ENCODE measurements at places on chromosomes 6 and 20.

GRCh38 chr20:46637020-46637419 lies 14.2 kb downstream of the SLC13A3 start:
- DNase-seq, result no peak

- DNase-seq, result no peak
These were observed 111.4 kb upstream of the ARMC2 start for GRCh38 chr6:108736832-108737231.

GRCh38 chr6:6006006-6006427 lies 708 bp downstream of the NRN1 start:
- DNase-seq, result no peak

DNA sequence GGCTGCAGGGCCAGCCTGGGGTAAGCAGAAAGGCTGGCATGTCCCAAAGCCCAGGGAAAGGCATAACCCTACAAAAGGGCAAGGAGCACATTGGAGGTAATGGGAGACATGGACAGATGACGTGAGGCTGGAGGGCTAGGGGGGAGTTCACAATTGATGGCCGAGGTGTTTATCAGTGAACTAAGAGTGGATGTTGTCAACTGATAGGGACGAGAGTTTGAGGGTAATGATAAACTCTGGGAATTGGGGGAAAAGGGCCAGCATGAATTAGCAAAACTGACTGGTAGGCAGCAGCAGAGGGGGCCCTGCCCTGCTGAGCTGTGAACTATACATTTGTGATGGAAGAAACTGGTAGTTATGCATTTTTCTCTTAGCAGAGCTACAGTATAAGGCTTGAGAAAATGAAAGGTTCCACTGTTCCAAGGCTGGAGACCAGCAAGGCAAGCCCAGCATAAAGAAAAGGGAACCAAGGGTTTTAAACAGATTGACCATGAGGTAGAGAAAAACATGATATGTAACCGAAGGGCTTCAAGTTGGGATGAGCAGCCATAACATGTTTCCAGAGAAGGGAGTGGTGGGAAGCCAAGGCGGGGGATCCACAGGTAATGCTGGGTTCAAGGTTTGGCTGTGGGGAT lies 98.1 kb upstream of the MLN start:
- DNase-seq, result no peak

DNA sequence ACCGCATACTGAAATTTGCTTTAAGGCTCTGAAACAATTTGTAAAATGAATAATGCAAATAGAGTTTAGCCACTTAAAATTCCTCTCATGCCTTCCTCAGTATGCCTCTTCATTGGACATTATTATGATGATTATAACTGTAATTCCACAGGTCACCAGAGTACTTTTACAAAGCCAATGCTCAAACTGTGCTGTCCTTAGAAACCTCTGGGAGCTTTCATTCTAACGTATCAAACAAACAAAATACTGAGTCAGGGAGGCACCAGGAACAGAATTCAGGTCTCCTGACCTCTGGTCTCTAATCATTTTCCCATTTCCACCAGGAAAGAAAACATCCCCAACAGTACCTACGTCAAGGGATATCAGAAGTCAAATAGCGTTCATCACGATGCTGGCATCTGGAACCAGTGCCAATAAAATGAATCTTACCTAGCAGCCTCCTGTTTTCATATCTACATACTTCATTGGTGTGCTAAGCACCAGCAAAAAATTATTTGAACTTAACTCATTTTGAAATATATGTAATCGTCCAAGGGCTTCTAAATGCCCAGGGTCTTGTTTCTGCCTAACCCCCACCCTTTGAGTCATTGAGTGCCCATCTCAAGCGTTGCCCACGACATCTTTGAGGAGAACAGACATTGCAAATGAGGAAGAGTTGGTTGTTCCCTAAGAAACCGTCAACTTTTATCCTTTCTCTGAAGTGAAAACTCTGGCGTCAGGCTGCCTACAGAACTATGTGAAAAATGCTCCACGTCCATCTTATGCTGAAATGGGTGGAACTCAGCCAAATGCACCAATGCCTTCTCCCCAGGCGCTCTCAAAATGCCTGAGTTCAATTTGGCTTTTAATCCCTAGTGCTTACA lies 37.9 kb downstream of the NEDD9 start:
- no peak for DNase-seq

DNA sequence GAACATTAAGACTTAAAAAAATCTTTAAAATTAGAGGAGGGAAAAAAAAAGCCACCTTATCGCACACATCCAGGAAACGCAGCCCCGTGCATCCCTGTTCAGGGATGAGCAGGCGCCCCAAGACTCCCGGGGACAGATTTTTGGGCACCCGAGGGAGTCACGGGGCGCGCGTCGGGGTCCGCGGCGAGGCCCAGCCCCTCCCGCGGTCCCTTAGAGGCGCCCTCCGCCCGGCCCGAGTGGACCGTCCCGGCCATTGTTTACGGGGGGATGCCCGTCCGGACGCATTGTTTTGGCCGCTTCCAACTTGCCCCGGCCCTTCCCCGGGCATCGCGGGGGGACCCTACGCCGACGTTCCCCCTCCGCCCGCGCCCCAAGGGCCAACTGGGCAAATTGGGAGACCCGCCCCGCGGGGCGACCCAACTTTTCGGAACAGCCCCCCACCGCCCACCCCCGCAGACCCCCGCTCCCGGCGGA lies 610 bp downstream of the ZNF217 start:
- no peak for DNase-seq

DNA sequence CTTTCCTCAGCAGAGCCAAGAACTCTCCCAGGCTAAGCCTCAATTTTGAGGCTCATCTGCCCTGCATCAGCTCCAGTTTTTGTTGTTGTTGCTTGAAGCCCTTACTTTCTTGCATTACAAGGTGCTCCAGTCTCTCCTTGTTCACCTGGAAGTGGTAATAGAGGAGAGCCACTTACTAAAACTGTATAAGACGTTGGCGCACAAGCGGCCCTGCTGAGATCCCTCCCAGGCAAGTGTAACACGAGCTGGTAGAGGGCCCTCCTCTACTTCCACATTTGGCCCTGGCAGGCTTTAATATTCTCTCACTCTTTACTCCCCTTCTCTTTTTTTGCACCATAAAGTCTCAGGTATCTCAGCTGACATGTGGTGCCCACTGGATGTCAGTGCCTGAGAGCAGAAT lies 19.5 kb downstream of the GCM2 start:
- no peak for DNase-seq

DNA sequence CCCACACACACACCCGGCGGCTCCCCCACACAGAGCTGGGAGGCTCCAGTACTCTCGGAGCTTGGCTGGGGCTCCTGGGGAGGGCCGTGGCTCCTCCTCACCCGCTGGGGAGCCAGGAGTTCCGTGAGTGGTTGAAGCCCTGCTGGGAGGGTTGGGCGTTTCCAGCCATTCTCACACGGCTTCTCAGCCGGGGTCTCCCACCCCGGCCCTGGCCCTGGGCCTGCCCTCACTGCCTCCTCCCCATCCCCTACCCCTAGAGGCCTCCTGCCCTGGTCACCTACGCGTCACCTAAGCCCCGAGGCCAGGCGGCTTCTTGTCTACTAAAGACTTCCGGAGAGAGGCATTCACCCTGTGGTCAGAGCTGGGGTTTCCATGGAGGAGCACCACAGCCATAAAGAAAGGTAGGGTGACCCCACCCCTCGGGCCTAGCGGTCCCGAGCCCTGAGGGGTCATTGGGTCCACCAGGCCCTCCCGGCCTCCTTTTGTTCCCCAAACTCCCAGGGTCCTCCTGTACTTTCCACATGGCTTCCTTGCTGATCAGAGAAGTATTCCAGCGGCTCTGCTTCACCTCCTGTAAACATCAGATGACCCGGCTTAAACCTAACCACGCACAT lies 99.3 kb downstream of the TTLL2 start:
- DNase-seq, result no peak

DNA sequence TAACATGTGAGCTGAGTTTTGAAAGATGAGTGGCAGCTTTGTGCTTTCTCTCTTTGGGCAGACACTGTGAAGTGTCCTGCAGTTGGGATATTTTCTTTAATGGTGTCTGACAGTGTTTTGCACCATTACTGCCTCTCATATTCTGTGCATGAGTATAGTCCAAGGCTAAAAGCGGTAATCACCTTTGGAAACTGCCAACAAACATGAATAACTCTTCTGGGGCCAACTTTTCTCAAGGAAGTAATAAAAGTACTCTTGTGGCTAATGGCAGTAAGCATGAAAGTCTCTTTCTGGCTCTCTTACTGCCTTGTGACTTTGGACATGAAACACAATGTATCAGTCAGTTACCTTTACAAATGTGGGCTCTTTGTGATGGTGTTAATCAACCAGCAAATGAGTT lies 91.7 kb upstream of the SOX4 start:
- no peak for DNase-seq

GRCh38 chr6:166997768-166998255 lies 1.4 kb upstream of the CEP43 start:
- DNase-seq, result no peak

DNA sequence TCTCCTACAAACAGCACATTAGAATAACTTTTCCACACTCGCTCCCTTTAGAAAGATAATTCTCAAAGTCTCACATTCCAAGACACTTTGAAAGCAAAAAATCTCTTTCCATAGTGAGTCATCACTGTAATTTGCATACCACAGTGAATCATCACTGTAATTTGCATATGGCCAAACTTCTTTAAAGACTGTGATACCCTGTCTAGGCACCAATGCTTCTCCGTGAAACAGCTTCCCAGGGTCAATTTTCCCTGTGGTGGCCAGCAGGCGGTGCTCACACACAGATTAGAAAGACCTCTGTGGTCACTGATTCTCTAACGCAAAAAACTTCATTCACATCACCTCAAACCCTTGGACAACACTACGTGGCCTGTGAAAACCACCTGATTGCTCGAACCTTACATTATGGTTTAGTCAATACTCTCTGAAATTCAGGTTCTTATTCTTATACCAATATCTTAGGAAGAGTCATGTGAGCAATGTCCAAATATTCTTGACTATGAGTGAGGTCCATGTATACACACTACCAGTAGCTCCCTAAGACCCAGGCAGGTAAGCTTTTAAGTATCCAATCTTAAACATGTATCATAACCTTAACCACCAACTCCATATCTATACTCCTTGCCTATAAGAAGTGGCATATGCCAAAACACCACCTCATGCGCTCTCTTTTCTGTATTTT lies 78.5 kb upstream of the PHACTR1 start:
- DNase-seq, result no peak

GRCh38 chr6:147621263-147621662 lies 112.8 kb downstream of the SAMD5 start:
- DNase-seq, result no peak

- DNase-seq, result no peak
These were observed 282.0 kb downstream of the BTBD3 start for GRCh38 chr20:12199703-12200102.

Data from activated naive CD4-positive, alpha-beta T cell (primary cell).